ENCODE measurements at places on chromosomes 3 and 15.

DNA sequence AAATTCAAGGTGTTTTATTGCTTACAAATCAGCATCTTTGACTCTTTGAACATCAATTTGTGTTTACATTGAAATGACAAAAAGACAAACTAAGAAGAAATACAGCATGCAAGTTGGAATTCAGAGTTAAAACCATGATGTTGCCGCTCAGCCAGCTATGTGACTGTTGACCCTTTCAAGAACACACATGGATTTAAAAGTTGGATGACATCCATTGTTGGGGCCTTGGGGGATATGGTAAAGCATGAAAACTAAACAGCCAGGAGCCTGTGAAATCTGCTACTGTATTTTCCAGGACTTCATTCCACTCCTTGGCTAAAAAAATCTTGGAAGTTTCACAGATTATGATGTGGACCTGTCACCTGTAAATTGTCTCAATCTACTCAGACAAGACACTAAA lies 4.6 kb downstream of the P2RY1 start:
- no peak for DNase-seq

- DNase-seq: no peak
Observed at GRCh38 chr15:33313491-33313890, 2.7 kb downstream of the RYR3 start.

- no peak for DNase-seq
Observed at GRCh38 chr3:52722491-52722890, 16.6 kb downstream of the SPCS1 start.

DNA sequence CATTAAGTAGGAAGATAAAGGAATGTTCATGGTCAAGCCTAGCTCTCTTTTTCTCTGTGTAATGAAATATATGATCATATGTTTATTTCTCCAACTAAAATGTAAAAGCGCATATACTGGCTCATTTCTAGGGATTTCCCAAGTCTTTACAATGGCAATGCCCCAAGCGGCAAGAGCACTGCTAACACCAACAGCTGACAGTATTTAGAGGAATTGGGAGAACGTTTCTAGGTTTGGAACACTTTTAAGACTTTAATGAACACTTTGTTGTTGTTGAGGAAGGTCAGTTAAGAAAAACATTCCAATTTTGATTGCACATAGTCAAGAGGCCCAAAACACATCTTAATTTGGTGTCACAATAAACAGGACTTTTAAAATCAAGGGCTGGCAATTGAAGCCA lies 132.7 kb downstream of the ATP8B4 start:
- no peak for DNase-seq

GRCh38 chr3:194876403-194877095 lies 190.9 kb downstream of the FAM43A start:
- no peak for DNase-seq

- no peak for DNase-seq
Observed at GRCh38 chr15:70045045-70045444, 52.7 kb downstream of the TLE3 start.
